Germinal center (tissue), 1 donor: ENCODE measurements at places on chromosomes 7 and 10.

DNA sequence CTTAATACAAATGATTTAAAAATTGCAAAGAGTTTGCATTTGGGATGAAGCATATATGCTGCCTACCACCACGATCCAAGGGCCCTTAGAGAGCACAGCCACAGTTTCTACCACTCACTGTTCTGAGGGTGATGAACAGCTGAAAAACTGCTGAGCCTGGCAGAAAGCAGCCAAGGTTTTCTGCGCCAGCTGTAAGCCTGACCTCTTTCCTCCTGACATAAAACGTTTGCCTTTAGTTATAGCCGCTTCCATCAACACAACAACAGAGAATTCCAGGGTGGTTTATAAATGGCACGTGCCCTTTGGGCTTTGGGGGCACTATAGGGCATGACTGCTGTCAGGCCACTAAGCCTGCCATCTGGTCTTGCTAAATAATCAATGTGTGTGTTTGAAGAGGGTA is 222.8 kb downstream of the RELN start:
- no peak for DNase-seq

DNA sequence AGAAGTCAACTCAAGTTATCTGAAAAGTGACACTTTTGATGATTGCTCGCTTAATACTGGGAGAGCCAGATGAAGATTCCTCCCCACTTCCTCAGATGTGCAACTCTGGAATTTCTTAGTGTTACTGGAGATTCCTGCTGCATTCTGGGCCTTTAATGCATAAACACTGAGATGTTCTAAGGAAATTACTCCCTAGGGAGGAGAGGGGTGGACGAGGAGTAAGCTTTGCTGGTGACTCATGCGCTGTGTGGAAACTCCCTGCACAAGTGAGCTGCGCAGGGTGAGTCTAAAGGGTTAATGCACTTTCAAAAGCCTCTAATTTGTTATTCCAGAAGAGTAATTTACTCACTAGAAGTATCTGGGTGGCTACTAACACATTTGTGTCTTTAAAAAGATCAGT is 46.3 kb downstream of the EGFR start:
- no peak for DNase-seq

DNA sequence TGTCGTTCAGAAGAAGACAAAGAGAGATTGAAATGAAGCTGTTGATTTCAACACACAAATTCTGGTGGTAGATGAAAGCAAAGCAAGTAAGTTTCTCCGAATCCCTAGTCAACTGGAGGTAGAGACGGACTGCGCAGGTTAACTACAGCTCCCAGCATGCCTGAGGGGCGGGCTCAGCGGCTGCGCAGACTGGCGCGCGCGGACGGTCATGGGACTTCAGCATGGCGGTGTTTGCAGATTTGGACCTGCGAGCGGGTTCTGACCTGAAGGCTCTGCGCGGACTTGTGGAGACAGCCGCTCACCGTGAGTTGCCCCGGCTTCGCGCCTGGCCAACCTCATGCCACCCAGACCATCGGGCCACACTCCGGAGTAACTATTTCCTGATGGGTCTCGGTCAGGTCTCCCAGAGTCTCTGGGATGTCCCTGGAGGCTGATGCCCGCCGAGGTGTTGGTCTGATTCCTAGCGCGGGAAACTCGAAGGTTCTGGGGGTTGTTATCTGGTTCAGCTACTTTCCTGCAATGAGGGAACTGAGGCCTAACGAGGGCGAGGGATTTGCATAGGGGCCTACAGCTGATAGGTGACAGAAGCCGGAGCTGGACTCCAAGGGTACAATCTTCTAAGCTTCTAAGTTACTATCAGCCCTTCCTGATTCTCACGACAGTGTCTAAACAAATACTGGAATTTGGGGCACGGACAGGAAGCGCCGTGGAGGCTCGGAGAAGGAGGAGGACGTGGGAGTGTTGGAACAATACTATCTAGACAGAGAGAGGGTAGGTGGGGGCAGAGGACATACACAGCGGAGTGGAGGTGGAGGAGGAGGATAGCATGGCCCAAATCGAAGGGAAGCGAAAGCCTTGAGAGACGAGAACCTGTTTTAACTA is at the start of gene RPP30:
Gene RPP30, plus strand, starts transcription at position 209 of the 882 bp plus-strand sequence. Its CDS starts 13 bp downstream, at position 222.
- DNase-seq: peak; percentile 89

GRCh38 chr10:22278441-22278782 is 37.8 kb upstream of the COMMD3 start:
- DNase-seq: no peak

DNA sequence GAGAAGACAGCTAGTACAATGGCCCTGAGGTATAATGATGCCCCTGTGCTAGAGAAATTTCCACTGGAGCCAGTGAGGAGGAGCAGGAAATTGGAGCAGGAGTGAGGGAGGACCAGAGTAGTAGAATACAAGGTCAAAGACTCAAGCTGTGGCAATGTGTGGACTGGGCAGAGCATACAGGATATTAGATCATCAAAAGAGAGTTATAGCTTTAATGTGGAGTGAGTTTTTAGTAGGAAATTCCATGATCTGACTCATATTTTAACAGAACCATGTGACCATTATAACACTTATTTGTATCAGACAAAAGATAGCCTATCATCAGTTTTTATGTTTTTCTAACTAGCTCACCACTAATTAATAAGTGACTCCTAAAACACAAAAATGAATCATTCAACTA is 154.1 kb downstream of the DGKB start:
- DNase-seq: no peak

DNA sequence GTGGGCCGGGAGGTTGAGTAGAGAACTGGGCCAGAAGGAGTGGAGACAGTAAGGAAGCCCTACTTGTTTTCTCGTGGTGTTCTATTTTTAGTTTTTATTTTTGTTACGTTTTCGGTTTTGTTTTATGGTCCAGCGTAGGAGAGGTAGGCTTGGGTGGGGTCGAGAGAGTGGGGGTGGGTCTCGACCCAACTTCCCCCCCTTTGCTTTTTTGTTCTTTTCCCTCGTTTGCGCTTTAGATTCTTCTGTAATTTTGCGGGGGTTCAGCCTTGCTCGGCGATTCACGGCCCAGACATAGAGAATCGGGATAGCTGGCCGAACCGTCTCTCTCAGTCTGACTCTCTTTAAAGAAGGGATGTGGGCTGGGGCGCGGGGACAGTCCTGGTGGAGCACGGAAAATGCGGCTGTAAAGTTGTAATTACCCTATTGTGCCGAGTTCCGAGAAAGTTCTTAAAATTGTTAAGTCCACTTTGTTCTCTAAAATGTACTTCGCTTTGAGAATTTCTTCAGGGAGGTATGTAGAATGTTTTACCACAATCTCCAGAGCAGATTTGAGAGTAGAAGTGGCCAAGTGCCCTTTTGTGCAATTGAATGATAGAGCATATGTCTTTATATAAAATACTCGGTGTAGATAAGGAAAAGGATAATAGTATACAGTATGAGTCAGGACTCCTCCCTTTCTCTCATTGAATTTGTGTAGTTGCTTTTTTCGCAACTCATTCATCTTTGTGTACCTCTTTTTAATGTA is 816 bp downstream of the DMTF1 start:
- peak; percentile 30 for DNase-seq

DNA sequence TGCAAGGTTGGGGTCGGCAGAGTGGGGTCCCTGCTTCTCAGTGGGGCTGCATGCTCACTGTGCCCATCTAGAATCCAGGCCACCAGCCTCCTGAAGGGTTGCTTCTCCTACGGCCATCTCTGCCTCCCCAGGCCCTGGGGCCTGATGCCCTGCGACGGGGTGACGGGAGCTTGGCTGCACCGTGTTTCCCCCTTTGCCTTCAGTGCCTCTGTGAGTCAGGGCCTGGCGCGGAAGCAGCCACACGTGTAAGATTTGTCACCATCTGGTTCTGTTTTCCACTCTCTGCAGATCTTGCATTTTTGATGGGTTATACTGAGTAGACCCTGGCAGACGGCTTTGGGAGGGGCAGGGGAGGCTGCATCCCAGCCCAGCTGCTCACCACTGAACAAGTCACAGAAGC is 7.2 kb downstream of the ADAMTS14 start:
- no peak for DNase-seq

DNA sequence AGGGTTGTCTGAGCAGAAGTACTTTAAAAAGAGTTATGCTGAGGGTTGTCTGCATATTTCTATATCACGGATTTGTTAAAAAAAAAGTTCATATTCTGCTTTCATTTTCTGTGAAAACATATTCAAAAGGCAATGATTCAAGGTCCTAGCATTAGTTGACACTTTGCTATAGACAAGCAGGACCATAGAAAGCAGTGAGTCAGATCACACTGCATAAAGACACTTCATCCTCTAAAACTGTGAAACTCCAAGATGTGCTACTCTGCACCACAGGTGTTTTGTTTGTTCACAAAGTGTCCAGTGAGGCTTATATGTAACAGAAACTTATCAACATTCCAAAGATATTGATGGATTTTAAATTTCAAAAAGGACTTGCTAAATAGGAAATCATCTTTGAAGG is 47.0 kb downstream of the SPAM1 start:
- DNase-seq: no peak

DNA sequence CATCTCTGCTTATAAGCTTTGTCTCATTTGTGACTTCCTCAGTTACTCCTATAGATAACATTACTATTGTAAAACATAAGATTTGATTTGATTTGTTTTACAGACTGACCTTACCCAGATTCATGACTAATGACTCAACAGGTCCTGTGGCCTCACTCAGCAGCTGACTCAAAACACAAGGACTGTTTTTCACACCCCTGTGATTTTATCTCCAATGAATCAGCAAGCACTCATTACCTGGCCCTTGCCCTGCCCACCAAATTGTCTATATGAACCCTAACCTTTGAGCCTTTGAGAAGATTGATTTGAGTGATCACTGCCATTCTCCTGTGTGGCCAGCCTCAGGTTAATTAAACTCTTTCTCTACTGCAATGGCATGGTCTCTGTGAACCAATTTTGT is 1064.6 kb upstream of the LRRTM3 start:
- no peak for DNase-seq

- no peak for DNase-seq
Measured at GRCh38 chr10:116190883-116191282, 82.1 kb downstream of the GFRA1 start.

- no peak for DNase-seq
Measured at GRCh38 chr10:127851661-127852194, 41.0 kb downstream of the CLRN3 start.

DNA sequence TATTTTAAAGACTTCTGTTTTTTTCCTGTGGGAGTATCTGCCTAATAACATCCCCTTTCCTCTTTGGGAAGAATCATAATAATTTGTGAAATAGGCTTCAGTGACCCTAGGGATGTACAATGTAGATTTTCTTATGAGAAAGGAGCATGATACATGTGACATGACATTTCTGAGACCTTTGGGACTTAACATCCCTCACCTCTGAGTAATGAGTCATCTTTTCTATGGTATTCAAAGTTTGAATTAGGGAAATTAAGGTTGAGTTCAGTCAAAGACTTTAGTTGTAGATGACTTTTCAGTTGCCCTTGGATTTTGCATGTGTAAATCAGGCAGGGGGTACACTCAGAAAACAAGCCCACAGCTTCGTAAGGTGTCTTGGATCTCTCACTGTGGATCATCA is 14.3 kb downstream of the GRK5 start:
- no peak for DNase-seq

DNA sequence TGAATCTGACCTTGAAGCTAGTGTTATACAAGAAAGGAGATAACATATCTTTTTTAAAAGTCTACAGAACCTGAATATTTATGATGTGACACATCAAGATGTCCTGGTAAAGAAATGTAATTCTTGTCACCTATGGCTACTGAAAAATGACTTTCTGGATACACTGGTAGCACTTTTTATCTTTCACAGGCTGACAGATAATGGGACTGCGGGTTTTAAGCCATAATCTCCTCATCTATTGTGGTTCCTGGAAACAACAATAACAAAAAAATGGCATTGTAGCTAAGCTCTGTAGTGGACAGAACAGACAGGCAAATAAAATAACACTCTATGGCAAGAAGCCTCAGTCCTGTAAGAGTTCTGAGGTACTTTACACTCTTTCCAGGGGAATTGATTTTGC is 31.6 kb upstream of the YAE1 start:
- no peak for DNase-seq

DNA sequence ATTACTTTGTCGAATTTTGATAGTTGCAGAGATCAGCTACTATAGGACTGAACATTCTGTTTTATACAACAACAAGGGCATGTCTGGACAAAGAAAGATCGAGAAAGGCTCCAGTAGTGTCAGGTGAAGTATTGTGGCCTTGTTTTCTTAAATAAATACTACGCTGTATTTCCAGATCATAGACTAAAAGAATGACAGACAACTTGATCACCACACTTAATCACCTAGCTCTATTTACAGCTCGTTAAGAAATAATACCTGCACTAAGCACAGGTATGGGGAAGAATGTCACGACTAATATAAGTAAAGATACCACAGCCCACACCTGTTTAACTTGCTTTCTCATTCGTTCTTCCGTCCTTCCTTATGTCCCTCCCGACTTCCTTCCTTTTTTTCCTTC is 269.2 kb downstream of the HGF start:
- no peak for DNase-seq

GRCh38 chr7:24572016-24572392 is 1.2 kb upstream of the PALS2 start:
- DNase-seq: no peak

GRCh38 chr7:43535810-43536585 is 46.9 kb upstream of the STK17A start:
- DNase-seq: no peak

- DNase-seq: no peak
Measured at GRCh38 chr10:68954904-68955303, 1.1 kb upstream of the DDX21 start.

DNA sequence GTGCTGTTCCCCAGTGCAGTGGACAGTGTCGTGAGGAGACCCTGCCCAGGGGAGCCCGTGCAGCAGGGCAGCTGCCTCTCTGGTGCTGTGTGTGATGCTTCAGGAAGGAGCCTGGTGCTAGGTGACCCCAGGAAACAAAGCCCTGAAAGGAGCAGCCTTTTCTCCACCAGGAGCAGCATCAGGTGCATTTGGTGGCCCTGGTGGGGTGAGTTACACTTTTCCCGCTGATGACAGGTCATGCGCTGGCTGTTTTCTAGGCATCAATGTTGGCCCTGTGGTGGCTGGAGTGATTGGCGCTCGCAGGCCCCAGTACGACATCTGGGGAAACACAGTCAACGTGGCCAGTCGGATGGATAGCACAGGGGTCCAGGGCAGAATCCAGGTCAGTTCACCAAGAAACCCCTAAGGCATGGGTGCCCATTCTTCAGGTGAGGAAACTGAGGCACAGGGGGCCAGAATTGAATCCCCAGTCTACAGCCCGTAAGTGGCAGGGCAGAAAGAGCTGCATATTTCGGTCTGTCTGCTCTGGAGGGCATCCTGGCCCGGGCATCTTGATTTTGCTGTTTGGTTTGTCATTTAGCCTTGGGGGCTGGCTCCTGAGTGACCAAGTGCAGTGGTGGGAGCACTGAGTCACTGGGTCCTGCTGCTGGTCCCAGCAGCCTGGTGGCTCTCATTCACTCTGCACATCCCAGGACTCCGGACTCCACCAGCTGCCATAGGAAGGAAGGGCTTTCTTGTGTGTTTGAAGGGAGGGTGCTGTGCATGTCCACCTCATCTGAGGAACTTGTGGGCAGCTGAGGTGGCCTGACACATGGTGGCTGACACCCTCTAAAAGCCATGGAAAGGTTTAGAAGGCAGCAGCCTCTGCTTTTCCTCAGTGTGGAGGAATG is 136.3 kb downstream of the ADCY1 start:
- no peak for DNase-seq
